Fibroblast of lung (primary cell): ENCODE measurements at places on chromosomes 13 and 19.

DNA sequence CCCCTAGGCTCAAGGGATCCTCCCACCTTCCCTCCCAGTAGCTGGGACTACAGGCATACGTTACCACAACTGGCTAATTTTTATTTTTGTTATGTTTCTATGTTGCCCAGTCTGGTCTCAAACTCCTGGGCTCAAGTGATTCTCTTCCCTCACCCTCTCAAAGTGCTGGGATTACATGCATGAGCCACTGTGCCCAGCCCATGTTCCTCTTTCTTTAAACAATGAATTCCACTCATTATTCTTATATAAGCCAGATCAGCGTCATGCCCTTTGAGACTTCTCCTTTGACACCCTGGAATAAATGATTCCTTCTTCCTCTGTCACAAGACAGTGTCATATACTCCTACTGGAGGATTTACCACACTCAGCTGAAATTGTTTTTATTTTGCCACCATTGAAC lies 519.9 kb upstream of the SPRY2 start:
- DNase-seq = no peak

DNA sequence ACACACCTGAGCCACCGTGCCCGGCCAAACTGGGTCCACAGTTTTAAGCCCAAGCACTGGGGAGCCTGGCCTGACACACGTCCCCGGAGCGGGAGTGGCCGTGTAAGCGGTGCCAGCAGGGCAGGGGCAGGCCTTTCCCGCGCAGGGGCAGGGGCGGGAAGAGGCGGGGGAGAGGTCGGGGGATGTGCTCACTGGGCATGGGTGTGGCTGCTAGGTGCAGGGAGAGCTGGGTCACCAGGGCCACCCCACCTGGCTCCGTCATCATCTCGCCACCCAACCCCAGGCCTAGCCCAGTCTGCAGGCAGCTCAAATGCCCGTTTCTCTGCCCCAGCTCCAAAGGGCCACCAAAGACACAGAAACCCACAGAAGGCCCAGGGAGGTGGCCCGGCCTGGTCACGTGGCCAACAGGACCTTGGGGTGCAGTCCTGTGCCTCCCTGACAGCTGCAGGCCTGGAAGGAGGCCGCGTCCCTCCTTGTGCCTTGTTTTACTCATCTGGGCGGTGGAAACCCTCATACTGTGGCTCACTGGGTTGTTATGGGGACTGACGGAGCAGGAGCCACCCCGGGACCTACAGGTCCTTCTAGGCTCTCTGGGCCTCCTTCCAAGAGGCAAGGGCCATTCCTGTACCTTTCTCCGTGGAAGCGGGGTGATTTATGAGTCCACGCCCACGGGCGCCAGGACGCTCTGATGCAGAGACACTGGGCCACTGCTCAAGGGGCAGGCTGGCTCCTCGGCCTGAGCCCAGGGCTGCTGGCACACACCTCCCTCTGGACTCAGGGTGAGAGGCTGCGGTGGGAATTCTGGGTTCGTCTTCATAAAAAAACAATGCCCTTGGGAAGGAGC lies 27.7 kb downstream of the MAP2K2 start:
- DNase-seq = no peak

- no peak for DNase-seq
Measured at GRCh38 chr13:55497486-55497885, 1643.2 kb upstream of the PRR20A start.

DNA sequence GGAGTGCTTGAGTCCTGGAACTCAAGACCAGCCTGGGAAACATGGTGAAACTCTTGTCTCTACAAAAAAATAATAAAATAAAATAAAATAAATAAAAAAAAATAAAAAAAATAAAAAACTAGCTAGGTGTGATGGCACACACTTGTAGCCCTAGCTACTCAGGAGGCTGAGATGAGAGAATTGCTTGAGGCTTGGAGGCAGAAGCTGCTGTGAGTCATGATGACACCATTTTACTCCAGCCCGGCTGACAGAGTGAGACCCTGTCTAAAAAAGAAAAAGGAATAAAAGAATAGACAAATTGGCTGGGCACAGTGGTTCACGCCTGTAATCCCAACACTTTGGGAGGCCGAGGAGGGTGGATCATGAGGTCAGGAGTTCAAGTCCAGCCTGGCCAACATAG lies 1168.9 kb downstream of the SLITRK5 start:
- DNase-seq = no peak

GRCh38 chr19:3855320-3855719 lies 13.5 kb downstream of the ZFR2 start:
- no peak for DNase-seq

- peak; percentile 38 for DNase-seq
Measured at GRCh38 chr13:28401303-28402056, 93.4 kb downstream of the FLT1 start.

- peak; percentile 94 for DNase-seq
Measured at GRCh38 chr19:6103217-6103644, 7.1 kb downstream of the RFX2 start.

DNA sequence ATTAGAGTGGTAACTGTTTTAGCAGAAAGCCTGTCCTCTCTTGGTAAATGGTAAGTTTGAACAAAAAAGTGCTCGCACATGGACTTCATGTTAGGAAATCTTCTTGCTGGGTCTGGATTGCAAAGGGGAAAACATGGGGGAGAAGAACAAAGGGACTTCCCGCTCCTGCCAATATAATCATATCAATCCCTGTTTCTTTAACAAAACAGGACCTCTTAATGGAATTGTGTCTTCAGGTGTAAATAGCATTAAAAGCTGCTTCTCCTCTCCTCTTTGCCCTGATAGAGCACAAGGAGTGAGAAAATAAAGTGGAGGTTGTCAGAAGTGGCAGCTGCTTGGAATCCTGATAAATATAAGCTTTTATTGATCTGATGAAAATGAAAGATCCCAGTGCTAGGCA lies 20.4 kb upstream of the ZNF536 start:
- no peak for DNase-seq

- DNase-seq = peak; percentile 46
Measured at GRCh38 chr13:107284173-107284572, 716.2 kb upstream of the ARGLU1 start.

DNA sequence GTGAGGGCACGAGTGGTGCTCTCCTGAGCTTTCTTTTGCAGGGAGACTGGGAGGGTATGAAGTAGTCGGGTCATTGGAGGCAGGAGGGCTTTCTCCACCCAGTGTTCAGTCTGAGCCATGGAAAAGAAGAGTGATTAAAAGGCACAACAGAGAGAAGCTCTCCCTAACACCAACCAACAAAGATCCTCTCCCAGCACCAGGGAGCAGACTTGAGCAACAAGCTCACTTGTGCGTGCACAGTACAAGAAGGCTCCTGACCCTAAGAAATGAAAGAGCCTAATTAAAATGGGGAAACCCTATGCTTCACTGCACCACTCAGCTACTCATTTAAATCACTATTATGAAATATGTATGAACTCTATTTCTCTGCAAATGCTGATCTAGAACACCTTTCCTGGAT lies 276.3 kb upstream of the SOX21 start:
- DNase-seq = no peak
